Bronchus fibroblast of lung (primary cell): ENCODE measurements at places on chromosomes 5 and 9. TPM values are rescaled to one million over a fixed set of nuclear protein-coding genes. Genes with fewer than 3 reads are reported as not detected.

The TJP2 gene
- total RNA-seq: 57.2 and 70.9 TPM in 2 replicates

The TSSK1B gene
- not detected in 2 replicates for total RNA-seq

The IFNA21 gene
- not detected in 2 replicates for total RNA-seq

The ADGRD2 gene
- total RNA-seq: not detected in 2 replicates

The F2RL2 gene
- 8.3 and 9.1 TPM in 2 replicates for total RNA-seq

The TNFSF15 gene
- total RNA-seq: under 0.01 and 0.17 TPM in 2 replicates

The SQSTM1 gene
- 149 and 160 TPM in 2 replicates for total RNA-seq

The SLC34A1 gene
- not detected in 2 replicates for total RNA-seq

The ZNF474 gene
- total RNA-seq: under 0.01 and 0.17 TPM in 2 replicates

The BARHL1 gene
- not detected in 2 replicates for total RNA-seq

The SLC34A3 gene
- not detected in 2 replicates for total RNA-seq

The C9orf153 gene
- total RNA-seq: not detected in 2 replicates

The TAF7 gene
- total RNA-seq: 31.8 and 38.5 TPM in 2 replicates

The PCDHGA6 gene
- 0.67 and 1.0 TPM in 2 replicates for total RNA-seq

The QRFP gene
- total RNA-seq: not detected in 2 replicates

The SET gene
- total RNA-seq: 270 and 352 TPM in 2 replicates

The PKD2L2 gene
- total RNA-seq: not detected in 2 replicates

The PCDHGB2 gene
- 0.50 and 0.59 TPM in 2 replicates for total RNA-seq

The STPG3 gene
- not detected in 2 replicates for total RNA-seq

The ENTPD2 gene
- not detected in 2 replicates for total RNA-seq

The LTC4S gene
- total RNA-seq: 1.6 and 3.4 TPM in 2 replicates

The NIPBL gene
- total RNA-seq: 6.9 and 8.2 TPM in 2 replicates

The ABLIM3 gene
- total RNA-seq: 63.9 and 64.7 TPM in 2 replicates

The GAS1 gene
- total RNA-seq: 16.1 and 20.2 TPM in 2 replicates

The HAVCR1 gene
- total RNA-seq: not detected in 2 replicates

The HMGCS1 gene
- total RNA-seq: 247 TPM in 2 replicates

The ADAMTS2 gene
- 28.1 and 37.0 TPM in 2 replicates for total RNA-seq

The ROR2 gene
- total RNA-seq: 16.5 and 16.8 TPM in 2 replicates

The F12 gene
- 0.74 and 1.0 TPM in 2 replicates for total RNA-seq

The CACNA1B gene
- total RNA-seq: under 0.01 TPM in 2 replicates

The SLC25A48 gene
- total RNA-seq: not detected in 2 replicates

The C1QTNF3 gene
- 0.34 and 0.59 TPM in 2 replicates for total RNA-seq

The EFNA5 gene
- 3.7 and 4.2 TPM in 2 replicates for total RNA-seq

The SOX30 gene
- 0.15 TPM in 1 of 2 replicates, not detected in the other for total RNA-seq

The FOXD4 gene
- total RNA-seq: 0.34 TPM in 1 of 2 replicates, not detected in the other
